ENCODE measurements at places on chromosomes 3 and 15.

GRCh38 chr3:25396251-25396650 lies 31.8 kb upstream of the RARB start:
- no peak for DNase-seq

DNA sequence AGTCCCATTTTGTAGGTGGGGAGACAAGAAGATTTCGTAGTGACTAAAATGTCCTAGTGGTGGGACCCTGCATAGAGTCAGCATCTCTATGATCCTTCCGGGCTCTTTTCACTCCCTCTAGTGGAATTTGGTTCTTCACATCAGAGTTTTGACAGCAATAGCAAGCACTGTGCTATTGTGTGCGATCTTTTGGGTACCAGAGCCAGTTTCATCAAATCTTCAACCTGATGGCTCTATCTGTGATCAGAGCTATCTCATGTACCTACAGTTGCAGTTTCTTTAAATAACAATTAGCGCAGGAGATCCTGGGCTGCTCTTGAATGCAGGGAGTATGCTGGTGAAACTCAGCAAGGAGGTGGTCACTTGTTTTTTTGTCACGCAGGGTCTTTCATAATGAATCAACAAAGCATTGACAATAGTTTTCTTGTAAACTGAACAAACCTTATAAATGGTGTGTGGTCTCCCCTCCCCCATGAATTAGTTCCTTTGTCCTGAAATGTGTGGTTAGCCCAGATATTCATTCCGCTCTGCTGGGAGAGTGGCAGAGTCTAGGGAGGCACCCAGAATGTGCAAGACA lies 257.2 kb upstream of the SOX2 start:
- DNase-seq = no peak

- no peak for DNase-seq
Measured at GRCh38 chr3:135736740-135737139, 228.8 kb upstream of the PPP2R3A start.

GRCh38 chr3:45225465-45226205 lies 452 bp downstream of the TMEM158 start:
- no peak for DNase-seq

GRCh38 chr3:48614044-48614443 lies 4.6 kb upstream of the UQCRC1 start:
- DNase-seq = no peak

- DNase-seq = no peak
Measured at GRCh38 chr3:17844236-17844635, 101.8 kb upstream of the TBC1D5 start.

DNA sequence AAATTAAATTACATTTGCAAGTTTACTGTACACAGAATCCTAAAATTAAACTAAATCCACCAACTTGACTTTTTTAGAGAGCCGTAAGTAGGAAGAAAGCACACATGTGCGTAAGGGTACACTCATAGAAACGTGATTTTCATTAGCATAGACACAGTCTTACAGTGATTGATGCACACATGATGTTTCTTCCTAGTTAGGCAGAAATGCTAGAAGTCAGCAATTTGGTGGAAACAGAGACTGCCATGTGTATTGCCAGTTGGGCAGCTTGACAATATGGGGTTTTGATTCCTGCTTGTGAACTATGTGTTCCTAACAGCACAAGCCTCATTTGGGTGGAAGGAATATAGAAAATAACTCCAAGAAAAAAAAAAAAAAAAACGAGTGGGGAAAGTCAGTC lies 878.5 kb downstream of the ROBO1 start:
- no peak for DNase-seq

GRCh38 chr3:53123953-53124352 lies 6.3 kb downstream of the RFT1 start:
- DNase-seq = no peak

GRCh38 chr3:24100696-24101402 lies 155.8 kb downstream of the NR1D2 start:
- no peak for DNase-seq

GRCh38 chr15:40439960-40440742 lies 602 bp upstream of the BAHD1 start:
- no peak for DNase-seq

DNA sequence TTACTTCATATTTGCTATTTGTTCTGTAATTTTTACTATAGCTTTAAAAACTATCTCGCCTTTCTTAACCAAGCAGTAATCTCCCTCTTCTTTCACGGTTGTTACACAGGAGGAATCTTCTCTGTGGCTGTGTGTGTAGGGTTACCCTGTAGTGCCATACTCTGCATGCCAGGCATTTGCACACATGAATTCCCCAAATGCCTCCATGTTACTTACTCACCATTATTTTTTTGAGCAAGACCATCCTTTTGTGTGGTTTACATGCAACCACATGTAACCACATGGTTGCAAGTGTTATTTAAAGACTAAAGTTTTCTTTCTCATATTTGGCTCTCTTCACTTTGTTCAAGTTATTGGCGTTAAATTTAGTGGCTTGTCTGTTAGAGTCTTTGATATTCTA lies 45.5 kb downstream of the HPS3 start:
- no peak for DNase-seq

GRCh38 chr3:61978460-61979419 lies 394.6 kb downstream of the FEZF2 start:
- DNase-seq = no peak

DNA sequence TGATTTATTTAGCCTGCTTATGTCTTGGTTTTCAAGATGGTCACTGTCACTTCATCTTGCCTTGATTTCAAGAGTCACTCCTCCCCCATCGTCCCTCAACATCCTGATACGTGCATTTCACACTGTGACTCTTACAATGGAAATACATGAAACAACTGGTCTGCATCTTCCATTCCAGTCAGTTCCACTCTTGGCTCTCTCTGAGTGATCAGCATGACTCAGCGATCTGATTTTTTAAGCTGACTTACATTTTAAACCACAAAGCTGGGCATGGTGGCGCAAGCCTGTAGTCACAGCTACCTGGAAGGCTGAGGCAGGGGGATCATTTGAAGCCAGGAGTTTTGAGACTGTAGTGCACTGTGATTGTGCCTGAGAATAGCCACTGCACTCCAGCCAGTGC lies 271.2 kb upstream of the ROPN1 start:
- no peak for DNase-seq

DNA sequence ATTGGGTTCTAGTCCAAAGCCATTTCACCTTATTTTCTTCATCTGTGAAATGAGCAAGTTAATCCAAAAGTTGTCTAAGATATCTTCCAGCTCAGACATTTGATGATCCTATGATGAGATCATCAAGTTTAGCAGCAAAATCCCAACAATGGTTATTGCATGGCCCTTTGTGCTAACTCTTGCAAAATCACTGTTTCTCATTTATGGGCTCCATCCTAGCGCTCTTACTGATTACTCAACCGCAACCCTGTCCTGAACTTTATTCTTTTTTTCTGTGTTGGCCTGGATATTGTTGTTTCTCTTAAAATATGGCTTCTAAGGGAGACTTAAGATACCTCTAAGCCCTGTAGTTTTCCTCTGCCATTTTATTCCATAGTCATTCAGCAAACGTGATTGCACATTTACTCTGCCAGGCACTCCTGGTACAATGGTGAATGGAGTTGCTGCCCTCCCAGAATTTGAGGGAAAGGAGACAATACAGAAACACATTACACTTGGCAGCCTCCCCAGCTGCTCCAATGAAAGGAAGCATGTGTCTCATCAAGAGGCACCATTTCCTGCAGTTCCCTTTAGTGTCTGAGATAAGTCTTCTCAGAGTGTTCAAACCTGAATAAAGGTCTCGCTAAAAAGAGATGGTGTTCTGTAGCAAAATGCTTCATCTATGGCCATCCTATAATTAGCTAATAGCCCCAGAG lies 4.4 kb downstream of the GXYLT2 start:
- no peak for DNase-seq

DNA sequence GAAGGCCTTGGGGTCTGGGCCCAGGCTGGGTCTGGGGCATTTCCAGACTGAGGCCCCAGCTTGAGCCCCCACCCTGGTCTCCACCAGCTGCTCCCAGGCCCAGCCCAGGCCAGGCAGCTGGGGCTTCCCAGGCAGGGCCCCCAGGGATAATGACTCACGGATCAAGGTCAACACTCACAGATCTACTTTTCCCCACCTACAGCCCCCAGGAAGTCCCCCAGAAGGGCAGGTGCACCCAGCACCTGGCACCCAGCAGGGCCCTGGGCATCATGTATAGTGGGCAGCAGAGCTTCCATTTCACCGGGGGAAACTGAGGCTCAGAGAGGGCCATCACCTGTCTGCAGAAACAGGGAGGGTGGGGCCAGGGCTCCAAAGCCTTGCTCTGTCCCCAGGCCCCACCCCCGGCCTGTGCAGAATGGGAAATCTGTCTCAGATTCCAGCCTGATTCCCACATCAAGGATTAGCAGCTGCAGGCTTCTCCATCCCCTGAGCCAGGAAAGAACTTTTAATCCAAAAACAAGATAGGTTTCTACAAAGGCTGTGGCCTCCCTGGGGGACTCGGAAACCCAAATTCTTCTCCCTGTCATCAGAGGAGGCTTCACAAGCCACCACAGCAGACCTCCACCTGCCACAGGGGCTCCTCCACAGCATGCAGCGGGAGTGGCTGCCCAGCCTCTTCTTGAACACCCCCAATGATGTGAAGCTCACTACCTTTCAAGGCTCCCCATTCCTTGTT lies 49.8 kb downstream of the IQSEC1 start:
- DNase-seq = no peak

- no peak for DNase-seq
Measured at GRCh38 chr3:107414325-107414964, 37.2 kb downstream of the CCDC54 start.

- peak; percentile 52 for DNase-seq
Measured at GRCh38 chr3:13884851-13885703, 5.2 kb upstream of the WNT7A start.

DNA sequence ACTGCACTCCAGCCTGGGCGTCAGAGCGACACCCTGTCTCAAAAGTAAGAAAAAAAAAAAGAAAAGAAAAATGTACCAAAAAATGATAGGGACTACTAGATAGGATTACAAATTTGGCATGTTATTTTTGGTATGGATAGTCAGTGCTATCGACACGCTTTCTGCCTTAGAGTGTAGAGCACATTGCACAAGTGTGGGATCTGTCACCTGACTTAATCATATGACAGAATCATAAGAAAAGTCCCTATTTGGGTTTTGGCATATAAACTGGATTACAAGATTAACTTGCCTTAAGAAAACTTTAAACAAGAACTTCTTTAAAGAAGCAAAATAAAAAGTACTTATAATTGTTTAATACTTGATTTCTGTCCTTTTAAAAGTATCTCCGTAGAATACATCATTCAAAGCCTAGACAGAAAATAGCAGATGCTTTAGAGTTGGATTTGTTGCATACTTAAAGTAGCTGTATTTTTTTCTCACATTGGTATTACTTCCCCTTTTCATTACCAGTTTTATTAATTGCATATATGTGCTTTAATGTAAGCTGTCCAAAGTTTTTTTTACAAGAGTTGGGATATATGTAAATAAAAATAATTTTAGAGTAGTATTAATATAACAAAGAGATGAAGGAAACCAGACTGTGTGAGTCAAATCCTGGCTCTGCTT lies 7.8 kb downstream of the ATP6V1A start:
- DNase-seq = no peak

DNA sequence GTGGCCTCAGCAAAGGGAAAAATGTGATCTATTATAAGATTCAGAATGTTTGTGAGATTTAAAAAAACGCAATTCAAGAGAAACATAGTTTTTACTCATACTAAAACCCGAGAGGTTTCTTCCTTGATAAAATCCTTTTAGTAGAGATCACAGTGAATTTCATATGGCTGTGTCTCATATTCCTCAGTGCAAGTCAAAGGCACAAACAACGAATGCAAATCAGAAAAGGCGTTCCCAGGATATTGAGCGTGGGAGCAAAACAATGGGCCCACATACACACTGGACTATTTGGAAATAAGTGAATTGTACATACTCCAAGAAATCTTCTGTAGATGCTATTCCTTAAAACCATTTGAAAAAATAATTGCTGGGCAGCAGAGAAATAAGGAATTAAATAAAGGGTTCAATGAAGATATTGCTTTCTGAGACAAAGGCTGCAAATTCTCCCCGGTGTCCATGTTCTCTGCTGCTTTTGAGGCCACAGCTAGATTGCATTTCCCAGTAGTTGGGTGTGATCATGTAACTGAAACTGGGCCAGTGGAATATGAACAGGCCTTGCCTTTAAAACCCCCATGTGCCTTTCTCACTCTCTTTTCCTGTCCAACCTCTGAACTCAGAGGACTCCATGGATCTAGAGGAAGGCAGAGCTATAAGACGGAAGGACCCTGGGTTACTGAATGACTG lies 144.6 kb upstream of the TBL1XR1 start:
- DNase-seq = no peak

- no peak for DNase-seq
Measured at GRCh38 chr15:56428821-56429458, 36.0 kb downstream of the MNS1 start.

DNA sequence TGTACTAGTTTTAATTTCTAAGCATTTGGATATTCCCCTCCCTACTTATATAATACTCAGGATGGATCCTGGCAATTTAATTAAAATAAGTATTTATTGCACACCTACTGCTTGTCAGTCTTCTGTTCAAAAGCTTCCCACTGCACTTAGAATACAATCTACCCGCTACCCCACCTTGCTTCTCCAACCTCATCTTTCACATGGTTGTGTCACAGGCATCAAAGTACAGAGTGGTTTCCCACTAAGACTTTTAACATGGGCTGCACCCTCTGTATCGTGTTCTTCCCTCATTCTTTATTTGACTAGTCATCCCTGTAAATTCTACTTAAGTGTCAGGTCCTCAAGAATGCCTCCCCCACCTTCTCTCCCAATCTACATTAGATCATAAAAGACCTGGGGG lies 35.0 kb downstream of the RIOX2 start:
- no peak for DNase-seq

DNA sequence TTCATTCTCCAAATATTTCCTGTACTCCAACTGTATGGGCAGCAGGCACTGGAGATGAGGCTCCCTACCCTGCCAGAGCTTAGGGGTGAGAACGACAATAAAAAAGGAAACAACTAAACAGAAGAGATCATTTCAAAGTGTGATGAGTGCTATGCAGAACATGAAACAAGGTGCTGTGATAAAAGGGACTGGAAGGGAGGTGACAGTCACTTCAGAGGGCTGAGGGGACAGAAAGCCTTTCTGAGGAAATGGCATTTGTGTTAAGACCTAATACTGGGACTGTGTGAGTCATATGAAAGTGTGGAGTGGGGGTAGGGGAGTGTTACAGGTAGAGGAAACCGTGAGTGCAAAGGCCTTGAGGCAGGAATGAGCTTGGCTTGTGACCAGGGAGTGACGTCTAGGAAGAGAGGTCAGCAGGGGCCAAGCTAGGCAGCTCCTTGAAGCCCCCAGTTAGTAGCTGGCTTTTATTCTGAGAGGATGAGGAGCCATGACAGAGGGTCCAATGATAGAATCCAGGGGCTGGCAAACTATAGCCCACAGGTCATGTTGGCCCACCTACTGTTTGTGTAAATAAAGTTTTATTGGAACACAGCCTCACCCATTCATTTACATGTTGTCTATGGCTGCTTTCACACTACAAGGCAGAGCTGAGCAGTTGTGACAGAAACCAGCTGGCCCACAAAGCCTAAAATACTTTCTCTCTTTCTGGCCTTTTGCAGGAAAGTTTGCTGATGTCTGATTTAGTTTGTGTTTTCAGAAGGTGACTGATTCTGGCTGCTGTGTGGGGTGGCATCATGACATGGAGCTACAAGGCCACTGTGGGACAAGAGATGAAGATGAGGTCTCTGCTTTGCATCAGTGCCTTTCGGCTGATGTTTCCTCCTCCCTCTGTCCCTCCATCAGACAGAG lies 56.6 kb downstream of the LSM3 start:
- DNase-seq = no peak

GRCh38 chr15:85289677-85290365 lies 90.6 kb upstream of the AKAP13 start:
- no peak for DNase-seq

GRCh38 chr3:169203631-169204550 lies 459.6 kb downstream of the MECOM start:
- no peak for DNase-seq

Measured in stimulated activated CD4-positive, alpha-beta T cell treated with anti-CD3 and anti-CD28 coated beads, TNF-alpha, amount 100 ng/mL, for 1 hour (primary cell).